Natural killer cell (primary cell): ENCODE measurements at places on chromosomes 3 and 15. TPM values are rescaled to one million over a fixed set of nuclear protein-coding genes. Genes with fewer than 3 reads are reported as not detected.
A peak's percentile ranks its signal among the peaks of the same experiment; 100 is the strongest.

DNA sequence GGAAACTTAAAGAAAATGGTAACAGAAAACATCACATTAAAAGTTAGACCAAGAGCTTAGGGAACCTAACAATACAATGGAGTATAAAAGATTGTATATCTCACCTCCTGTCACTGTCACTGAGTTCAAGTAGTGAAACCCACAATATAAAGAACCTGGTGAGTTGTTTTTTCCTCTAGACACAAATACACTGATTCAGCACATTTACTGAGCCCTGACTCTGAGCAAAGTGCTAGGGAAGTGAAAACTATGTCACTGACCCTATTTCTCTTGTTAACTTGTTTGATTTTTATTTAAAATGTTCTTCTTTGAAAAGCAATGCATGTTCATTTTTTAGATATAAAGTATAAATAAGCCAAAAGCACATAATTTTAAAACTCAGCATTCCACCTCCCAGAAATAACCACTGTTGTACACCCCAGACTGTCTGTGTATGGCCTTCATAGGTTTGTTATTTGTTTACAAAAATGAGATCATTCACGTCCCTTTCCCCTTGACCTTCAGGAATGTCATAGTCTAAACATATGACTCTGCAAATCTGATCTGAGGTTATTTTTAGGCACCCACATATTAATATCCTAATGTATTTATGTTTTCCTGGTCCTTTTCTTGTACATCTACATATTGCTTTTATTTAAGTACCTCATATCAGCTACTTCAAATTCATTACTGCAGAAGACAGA lies 69.2 kb upstream of the CSTA start:
- H3K4me3 ChIP-seq = no peak overlapping the region
- no peak for DNase-seq
- no peaks in the 10 kb centered on the region for H3K4me1 ChIP-seq
- H3K27me3 ChIP-seq = no peaks in the 10 kb centered on the region
- no peak overlapping the region for H3K27ac ChIP-seq
- no peaks in the 10 kb centered on the region for H3K36me3 ChIP-seq

GRCh38 chr3:184305577-184305976 lies 6.5 kb downstream of the PSMD2 start:
- no peak for DNase-seq
- H3K27me3 ChIP-seq = no peaks in the 10 kb centered on the region
- no peak overlapping the region for H3K4me3 ChIP-seq
- peaks cover 73% of the 10 kb centered on the region for H3K36me3 ChIP-seq
- H3K27ac ChIP-seq = no peak overlapping the region

DNA sequence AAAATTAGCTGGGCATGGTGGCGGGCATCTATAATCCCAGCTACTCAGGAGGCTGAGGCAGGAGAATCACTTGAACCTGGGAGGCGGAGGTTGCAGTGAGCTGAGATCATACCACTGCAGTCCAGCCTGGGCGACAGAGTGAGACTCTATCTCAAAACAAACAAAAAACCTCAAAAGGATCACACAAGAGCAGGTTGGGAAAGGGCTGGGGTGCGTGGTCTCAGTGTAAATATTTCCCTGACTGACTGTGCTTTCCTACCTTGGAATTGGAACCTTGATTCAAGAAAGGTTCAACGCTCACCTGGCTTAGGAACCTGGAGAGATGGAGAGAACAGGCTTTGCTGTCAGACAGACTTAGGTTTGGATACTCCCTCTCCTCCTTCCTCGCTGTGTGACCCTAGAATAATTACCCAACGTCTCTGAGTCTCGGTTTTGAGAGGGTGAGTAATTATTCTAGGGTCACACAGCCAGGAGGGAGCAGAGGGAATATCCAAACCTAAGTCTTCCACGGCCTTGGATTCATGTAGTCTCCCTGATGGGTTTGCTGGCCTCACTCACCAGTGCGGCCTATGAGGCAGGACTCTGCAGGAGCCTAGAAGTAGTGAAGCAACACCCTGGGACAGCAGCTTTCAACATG lies 24.6 kb downstream of the CYP19A1 start:
- no peaks in the 10 kb centered on the region for H3K4me1 ChIP-seq
- H3K36me3 ChIP-seq = no peaks in the 10 kb centered on the region
- no peak overlapping the region for H3K27ac ChIP-seq
- no peak overlapping the region for H3K4me3 ChIP-seq
- DNase-seq = no peak
- no peaks in the 10 kb centered on the region for H3K27me3 ChIP-seq

- H3K27ac ChIP-seq = no peak overlapping the region
- DNase-seq = no peak
- no peaks in the 10 kb centered on the region for H3K36me3 ChIP-seq
- no peaks in the 10 kb centered on the region for H3K4me1 ChIP-seq
- no peak overlapping the region for H3K4me3 ChIP-seq
These were observed 110.9 kb downstream of the ASB7 start for GRCh38 chr15:100713163-100713867.

- no peaks in the 10 kb centered on the region for H3K36me3 ChIP-seq
- DNase-seq = no peak
- no peaks in the 10 kb centered on the region for H3K27me3 ChIP-seq
These were observed 36.4 kb upstream of the PRR23E start for GRCh38 chr3:127156338-127157050.

GRCh38 chr3:73493543-73494308 lies 131.0 kb downstream of the PDZRN3 start:
- H3K27me3 ChIP-seq = no peaks in the 10 kb centered on the region
- DNase-seq = no peak
- H3K36me3 ChIP-seq = no peaks in the 10 kb centered on the region
- no peak overlapping the region for H3K4me3 ChIP-seq
- H3K4me1 ChIP-seq = no peaks in the 10 kb centered on the region
- no peak overlapping the region for H3K27ac ChIP-seq

DNA sequence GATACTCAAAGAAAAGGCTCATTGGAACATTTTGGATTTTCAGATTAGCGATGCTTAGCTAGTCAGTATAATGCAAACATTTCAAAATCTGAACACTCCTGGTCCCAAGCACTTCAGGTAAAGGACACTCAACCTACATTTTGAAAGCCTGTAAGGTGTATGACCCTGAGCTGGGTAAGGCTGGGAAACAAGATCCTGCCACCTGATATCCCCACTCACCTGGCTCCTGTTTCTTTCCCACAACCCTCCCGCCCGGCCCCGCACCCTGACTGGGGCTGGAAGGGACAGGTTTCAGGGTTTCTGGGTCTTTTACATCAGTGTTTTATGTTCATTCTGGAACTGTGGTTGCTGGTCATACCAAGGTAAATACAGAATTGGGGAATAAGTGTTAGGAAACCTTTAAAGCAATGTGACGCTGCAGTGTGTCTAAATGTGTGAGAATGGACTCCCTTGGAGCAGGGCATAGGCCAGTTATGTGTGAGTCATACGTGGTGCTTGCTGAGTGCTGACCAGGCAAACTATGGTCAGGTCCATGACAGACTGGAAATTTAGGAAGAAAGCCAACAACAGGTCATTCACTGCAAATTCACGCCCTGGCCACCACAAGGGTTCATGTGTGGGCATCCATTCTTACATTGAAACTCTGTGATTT lies 22.9 kb downstream of the CTXND1 start:
- H3K4me1 ChIP-seq = no peaks in the 10 kb centered on the region
- no peak overlapping the region for H3K27ac ChIP-seq
- no peak for DNase-seq
- no peaks in the 10 kb centered on the region for H3K36me3 ChIP-seq

GRCh38 chr15:46297766-46298165 lies 662.9 kb downstream of the SQOR start:
- H3K27me3 ChIP-seq = no peaks in the 10 kb centered on the region
- DNase-seq = no peak
- no peak overlapping the region for H3K27ac ChIP-seq

- H3K27ac ChIP-seq = no peak overlapping the region
- H3K4me1 ChIP-seq = peaks cover 30% of the 10 kb centered on the region
- no peaks in the 10 kb centered on the region for H3K27me3 ChIP-seq
- DNase-seq = no peak
- H3K36me3 ChIP-seq = no peaks in the 10 kb centered on the region
These were observed 126.6 kb downstream of the IGF1R start for GRCh38 chr15:98774756-98775497.

DNA sequence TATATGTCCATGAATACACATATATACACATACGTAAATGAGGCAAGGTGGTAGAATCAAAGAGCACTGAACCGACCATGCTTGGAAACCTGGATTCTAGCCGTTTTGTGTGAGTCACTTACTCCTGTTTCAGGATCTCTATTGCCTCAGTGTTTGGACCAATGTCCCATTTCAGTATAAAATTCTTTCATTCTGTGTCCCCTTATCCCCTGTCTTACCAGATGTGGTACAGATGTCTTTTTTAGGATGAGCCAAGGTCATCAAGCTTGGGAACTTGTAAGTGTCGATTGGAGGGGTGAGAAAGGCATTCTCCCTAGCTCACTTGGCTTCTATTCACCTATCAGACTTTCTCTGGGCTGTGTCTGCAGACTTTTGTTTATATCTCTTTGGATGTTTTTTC lies 139.9 kb upstream of the CHL1 start:
- no peaks in the 10 kb centered on the region for H3K36me3 ChIP-seq
- H3K4me3 ChIP-seq = no peak overlapping the region
- H3K27ac ChIP-seq = no peak overlapping the region
- H3K27me3 ChIP-seq = no peaks in the 10 kb centered on the region
- no peak for DNase-seq

DNA sequence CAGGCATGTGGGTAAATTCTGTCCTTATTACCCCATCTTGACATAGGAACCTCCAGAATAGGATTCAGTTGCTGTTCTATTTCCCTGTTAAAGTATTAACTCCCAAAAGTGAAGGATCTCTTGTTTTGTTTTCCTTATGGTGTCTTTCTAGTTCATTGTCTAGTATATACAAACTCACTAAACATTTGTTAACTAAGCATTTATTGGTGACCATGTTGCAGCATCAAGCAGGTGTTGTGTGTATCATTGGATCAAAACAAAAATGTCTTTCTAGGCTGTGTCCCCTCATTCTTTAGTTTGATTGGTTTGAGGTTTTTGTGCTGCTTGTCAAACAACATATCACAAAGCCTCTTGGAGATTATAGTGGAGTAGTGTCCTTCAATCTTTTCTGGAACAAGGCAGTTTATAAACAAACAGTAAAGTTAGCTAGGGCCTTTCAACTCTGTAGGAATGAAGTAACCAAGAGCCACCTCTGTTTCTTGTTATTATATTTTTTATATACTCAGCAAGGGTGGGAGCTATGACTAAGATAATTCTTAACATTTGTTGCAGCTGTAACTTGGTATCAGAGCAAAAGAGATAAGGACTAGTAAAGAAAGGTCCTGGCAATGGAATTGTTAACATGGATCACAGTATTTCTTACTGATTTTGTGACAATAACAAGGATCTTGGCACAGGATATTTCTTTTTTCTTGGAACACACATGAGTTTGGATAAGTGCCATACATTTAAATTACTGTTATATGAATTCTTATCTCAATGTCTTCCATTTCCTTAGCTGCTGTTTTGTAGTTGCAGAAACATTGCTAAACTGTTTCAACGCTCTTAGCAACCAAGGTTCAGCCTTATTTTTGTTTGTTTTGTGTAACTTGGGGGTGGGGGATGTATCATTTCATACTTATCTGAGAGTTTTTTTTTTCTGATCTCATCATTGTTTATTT lies 49.3 kb downstream of the TMOD3 start:
- no peaks in the 10 kb centered on the region for H3K27me3 ChIP-seq
- no peak overlapping the region for H3K27ac ChIP-seq
- peak; percentile 29 for DNase-seq
- no peak overlapping the region for H3K4me3 ChIP-seq

GRCh38 chr3:58299839-58300516 lies 6.1 kb upstream of the RPP14 start:
- DNase-seq = no peak
- H3K27me3 ChIP-seq = no peaks in the 10 kb centered on the region
- H3K36me3 ChIP-seq = no peaks in the 10 kb centered on the region
- no peak overlapping the region for H3K4me3 ChIP-seq

DNA sequence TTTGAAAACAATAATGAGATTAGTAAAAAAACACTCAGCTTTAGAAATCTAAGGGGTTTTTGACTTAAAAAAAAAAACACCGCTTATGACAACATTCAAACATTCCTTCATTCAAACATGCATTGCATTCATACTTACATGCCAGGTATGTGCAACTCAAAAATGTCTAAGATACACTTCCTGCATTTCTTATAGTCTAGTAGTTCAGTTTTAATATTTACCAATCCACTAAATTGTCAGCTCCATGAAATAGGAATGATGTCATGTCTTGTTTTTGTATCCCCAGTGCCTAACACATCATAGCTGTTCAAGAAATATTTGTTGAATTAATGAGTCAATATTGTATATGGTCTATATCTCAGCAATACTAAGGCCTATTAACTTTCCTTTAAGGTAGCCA lies 51.7 kb downstream of the EIF4E3 start:
- H3K27ac ChIP-seq = no peak overlapping the region
- no peaks in the 10 kb centered on the region for H3K27me3 ChIP-seq
- H3K4me1 ChIP-seq = no peaks in the 10 kb centered on the region

DNA sequence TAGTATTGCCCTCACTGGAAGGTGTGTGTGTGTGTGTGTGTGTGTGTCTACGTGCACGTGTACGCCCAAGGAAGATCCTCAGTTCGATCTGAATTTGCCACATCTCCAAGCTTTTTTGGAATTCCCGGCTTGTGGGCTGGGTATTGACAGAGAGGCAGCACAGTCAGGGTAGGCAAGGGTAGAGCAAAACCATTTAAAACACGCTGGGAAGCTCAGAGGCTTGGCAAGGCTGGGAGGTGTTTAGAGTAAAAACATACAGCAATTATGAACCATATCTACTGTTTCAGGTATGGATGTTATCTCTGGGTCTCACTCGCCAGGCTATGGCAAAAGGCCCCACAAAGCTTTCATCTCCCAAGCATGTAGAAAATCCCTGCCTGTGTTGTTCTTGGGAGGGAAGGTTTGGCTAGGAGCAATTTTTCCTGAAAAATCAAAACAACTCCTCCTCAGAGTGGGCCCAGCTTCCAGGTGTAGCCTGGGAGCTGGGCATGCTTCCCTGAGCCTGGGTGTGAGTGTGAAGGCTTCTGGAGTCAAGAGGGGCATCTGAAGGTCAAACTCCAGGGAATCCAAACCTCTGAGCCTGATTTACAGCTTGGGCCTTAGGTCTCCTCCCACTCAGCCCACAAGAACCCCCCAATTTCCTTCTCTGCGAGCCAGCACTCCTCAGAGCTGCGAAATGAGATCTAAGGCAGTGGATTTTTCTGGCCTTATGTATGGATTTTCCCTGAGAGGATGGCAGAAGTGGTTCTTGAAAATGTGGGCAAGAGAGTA lies 244.8 kb upstream of the TPRG1 start:
- DNase-seq = no peak
- H3K4me1 ChIP-seq = no peaks in the 10 kb centered on the region
- no peak overlapping the region for H3K27ac ChIP-seq
- no peak overlapping the region for H3K4me3 ChIP-seq

GRCh38 chr15:41476416-41477048 lies 17.1 kb upstream of the ITPKA start:
- peaks cover 74% of the 10 kb centered on the region for H3K36me3 ChIP-seq
- no peaks in the 10 kb centered on the region for H3K4me1 ChIP-seq
- H3K4me3 ChIP-seq = no peak overlapping the region
- DNase-seq = no peak
- H3K27me3 ChIP-seq = no peaks in the 10 kb centered on the region
- no peak overlapping the region for H3K27ac ChIP-seq

KIF15 gene
- 1.6 TPM for total RNA-seq

FGD5 gene
- total RNA-seq = not detected

NRROS gene
- 56.3 TPM for total RNA-seq

GOLGA6L7 gene
- total RNA-seq = not detected

NMNAT3 gene
- total RNA-seq = 3.7 TPM

IMPG2 gene
- 0.52 TPM for total RNA-seq

ERC2 gene
- total RNA-seq = not detected

ERICH6 gene
- total RNA-seq = 0.35 TPM

IMPDH2 gene
- total RNA-seq = 45.6 TPM

AADACL2 gene
- total RNA-seq = not detected
